Fibroblast of mammary gland (primary cell): ENCODE measurements at places on chromosomes 2 and 18.
A peak's percentile ranks its signal among the peaks of the same experiment; 100 is the strongest.

DNA sequence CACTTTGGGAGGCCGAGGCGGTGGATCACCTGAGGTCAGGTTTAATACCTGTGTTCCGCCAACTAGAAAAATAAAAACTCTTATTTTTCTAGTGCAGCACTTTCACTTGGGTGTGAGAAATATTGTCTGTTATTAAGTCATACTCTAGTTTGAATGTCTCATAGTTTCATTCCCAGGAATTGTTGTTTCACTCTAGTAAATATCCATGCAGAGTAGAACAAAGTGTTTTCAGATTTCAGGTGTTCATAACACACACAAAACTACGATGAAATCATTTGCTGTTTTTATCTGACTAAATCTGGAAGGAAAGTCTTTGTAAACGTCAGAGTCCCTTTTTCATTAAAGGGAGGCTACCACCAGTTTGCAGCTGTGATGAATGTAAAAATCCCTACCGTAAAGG, 4.0 kb downstream of the FAM117B start:
- no peak for DNase-seq

DNA sequence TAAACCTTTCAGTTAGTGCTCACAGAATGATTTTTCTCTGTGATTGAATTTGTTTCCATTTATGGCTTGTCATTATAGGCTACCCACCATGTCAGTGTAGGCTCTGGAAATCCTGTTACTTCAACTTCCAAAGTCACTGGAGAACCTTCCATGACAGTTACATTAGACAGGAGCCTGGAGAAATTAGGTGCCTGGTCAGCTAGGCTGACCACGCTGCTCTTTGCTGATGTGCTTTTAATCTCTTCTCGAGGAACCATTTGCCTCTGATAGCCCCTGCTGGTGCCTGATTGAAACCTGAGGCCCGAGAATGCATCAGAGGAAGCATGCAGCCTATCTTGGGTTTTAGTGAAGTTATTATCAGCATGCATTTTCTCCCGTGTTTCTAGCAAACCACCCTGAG, 29.6 kb upstream of the TTN start:
- DNase-seq = no peak

GRCh38 chr2:240572141-240573031, 4.1 kb downstream of the RNPEPL1 start:
- no peak for DNase-seq

GRCh38 chr2:30527859-30528258, 80.8 kb downstream of the LCLAT1 start:
- DNase-seq = peak; percentile 23

DNA sequence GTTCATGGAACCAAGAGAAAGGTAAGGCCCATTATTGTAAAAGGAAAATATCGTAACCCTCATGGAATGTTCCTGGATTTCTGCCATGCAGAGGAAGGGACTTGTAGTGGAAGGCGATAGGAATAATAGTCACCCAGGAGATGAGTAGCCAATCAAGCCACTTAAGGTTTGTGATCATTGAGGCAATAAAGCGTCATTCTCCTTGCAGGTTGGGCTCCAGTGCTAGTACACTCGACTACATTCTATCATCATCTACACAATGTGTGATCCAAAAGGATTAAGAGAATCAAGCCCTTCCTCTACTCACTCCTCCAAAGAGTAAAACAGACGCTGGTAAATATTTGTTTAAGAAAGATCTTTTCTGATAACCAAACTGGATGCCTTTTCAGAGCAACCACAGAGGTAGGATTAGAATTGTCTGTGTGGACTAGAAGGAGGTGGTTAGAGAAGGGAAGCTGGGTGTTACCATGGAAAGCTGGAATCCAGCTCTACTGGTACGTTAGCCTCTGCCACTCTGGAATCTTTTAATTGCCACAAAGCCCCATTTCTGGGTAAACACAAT, 245.7 kb downstream of the IKZF2 start:
- peak; percentile 46 for DNase-seq

DNA sequence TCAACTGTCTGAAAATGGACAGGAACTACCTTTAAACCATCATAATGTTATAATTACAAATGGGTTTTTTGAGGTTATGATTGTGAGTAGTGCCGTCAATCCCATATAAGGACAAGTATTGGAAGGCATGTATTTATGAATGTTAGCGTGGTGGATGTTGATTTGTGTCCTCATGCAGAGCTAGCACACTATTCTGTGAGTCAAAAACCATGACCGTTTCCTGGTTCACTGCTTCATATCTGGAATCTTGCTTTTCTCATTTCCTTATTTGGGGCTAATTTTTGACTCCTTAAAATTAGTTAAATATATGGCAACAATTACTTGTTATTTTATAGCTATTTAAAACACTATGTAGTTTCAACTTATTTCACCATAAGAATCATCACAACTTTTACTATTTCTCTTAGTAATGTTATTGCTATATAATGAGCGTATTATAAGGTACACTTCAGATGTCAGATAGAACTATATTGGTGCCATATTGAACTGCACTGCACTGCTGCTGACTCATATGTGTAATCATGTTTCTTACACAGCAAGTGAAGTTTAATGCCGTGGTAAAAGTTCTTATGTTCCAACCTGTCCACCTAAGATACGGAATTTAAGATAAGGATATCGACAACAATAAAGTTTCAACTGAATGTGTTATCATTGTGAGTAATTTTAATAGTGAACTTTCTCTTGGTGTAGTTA, 192.8 kb downstream of the PTGR3 start:
- no peak for DNase-seq

DNA sequence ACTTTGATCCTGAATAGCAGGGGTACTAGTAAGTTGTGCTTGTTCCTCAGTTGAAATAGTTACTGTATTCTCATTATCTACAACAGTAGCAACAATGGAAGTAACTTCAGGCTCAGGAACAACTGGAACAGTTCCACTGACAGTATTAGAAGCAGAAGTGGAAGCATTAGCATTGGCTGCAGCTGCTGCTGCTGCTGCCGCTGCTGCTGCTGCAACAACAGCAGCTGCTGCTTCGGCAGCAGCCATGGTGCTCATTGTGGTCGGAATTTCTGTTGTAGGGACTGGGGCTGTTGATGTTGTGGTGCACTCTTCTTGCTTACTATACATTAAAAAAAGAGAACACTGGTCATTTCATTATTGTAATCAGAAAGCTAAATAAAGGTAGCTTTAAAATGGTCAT, 40.8 kb downstream of the PRPF40A start:
- DNase-seq = no peak

GRCh38 chr2:17793296-17793695, 23.0 kb upstream of the MSGN1 start:
- DNase-seq = no peak

DNA sequence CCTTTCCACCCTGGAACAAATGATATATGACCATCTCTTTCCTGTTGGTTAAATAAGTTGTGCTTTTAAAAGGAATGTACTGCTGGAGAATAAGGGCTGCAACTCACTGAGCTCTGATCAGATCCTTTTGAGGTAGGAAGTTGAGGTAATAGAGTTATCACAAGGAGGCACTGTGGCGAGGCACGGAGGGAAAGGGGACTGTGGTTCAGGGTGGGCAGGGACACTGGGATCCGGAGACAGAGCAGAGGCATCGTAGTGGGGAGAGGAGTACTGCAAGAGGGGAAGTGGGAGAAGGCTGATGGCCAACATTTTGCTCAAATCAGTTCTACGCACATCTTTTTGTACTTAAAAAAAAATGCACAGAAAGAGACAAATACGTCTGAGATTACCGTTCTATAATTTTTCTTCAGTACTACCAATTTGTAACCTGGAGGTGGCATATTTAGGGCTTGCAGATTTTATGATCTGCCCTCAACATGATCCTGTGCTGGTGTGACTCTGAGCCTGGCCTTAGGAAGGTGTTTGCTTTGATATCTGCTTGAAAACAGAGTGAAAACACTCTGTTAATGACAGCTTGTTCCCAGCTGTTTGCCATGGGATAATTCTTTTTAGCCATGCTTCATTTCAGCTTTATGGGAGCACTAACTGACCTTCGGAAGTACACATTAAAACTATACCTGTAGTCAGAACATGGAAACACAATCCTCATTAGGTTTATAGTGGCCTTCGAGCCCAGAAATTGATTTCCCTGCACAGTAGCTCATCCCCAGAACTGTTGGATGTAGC, 168.1 kb downstream of the KCNE4 start:
- DNase-seq = no peak

GRCh38 chr2:10655499-10656225, 34.1 kb downstream of the NOL10 start:
- no peak for DNase-seq
